Left ventricle myocardium superior (tissue), 1 donor: ENCODE measurements at places on chromosomes 2 and 18. TPM values are rescaled to one million over a fixed set of nuclear protein-coding genes. Genes with fewer than 3 reads are reported as not detected.

GRCh38 chr18:78719821-78720220, 259.8 kb upstream of the SALL3 start:
- no peak for DNase-seq

DNA sequence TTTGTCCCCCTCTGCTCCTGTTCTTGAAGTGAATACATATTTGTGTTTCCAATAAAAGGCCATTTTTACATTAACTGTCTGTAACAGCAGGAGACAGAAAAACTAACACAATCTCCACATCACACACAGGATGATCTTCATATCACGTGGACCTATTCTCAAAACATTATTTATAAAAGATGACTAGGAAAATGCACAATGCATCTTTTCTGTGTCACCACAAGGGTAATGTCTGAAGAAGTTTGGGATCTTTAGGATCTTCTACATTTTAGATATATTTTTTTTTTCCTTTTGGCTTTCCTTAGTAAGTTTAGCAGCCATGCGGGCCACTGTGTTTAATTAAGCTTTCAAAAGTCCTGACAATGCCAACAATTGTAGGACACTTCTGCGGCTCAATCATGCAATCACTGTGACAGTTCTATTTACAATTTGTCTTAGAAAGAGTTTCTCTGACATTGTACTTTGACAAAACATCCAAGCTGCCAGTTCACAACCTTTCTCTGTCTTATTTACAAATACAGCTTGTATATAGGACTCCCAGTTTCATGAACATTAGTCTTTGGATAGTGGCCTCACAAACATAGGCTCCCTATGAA, 12.3 kb downstream of the BCL11A start:
- no peak for DNase-seq

GRCh38 chr18:63207835-63208234, 111.7 kb downstream of the BCL2 start:
- no peak for DNase-seq

DNA sequence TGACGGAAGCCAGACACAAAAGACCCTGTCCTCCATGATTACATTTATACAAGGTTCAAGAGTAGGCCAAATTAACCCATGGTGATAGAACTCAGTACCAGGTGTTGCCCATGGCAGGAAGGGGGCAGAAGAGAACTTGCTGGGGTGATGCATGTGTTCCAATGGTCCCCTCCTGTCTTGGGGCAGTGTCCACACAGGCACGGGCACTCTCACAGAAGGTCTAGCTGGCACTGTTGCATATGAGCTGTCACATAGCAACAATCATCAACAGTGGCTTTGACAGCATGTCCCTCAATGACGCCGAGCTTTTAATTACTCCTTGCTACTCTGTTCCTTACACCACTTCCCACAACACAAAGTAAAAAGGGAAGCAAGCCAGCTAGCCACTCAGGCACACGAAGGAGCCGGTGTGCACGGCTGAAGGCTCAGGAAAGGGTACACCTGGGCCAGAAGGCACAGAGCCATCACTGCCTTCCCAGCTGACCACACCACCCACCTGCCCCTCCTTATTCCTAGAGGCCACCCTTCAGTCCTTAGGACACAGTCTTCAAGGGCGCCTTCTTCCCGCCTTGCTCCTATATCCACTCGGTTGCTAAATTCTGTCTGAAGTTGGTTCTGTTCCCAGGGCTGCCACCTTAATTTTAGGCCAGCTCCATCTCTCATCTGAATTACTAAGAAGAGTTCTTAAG, 28.9 kb downstream of the RPL31 start:
- no peak for DNase-seq

VPS54 gene
- total RNA-seq = 10.7 TPM

GPBAR1 gene
- total RNA-seq = 0.67 TPM

DNA sequence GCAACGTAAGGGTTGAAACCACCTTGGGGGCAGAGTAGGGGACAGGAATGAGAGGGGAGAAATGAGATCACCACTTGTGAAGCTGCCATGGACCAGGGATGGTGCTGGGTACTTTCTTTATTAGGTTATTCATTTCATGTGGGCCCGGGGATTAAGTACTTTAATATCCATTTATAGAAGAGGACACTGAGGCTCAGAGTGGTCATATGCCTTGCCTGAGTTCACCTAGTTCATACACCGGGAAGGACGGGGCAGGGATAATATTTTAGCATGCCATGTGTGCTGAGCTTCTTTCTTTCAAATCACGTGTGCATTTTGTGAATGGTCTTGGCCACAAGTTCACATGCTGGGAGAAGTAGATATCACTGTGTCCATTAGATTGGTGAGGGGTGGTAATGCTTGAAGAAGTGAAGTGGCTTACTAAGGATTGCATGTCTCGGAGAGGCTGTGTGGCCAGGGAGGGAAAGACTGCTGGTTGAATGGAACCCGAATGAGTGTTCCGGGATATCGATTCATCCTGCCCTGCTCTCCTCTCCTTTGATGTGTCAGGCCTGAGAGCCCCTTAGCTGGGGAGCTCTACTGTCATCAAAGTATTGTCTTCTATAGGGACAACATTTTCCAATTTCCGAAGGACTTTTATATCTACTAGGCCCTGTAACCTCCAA, 187.1 kb downstream of the MYCN start:
- no peak for DNase-seq

GRCh38 chr2:71551631-71551915, 98.2 kb downstream of the DYSF start:
- DNase-seq = no peak

GRCh38 chr2:59885541-59885940, 667.9 kb downstream of the BCL11A start:
- DNase-seq = peak; percentile 32

NOSTRIN gene
- 11.5 TPM for total RNA-seq

KCNG2 gene
- not detected for total RNA-seq

OSGEPL1 gene
- 12.6 TPM for total RNA-seq

DNA sequence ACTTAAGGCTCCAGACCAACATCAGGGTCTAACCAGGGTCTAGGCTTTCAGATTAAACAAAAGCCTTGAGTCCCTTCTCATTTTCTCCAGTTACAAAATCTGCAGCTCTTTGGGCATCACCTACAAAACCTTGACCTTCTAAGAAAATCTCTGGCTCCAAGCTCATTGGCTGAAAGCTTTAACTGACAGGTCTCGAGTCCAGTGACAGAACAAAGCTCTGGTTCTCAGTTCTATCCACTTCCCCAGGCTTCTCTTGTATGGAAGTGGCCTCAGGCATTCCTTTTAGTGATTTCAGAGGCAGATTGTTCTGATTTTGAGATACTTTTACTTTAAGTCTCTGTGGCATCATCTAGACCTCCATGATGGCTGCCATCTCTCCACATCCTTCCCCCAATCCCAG, 11.3 kb downstream of the SIX2 start:
- no peak for DNase-seq

DNA sequence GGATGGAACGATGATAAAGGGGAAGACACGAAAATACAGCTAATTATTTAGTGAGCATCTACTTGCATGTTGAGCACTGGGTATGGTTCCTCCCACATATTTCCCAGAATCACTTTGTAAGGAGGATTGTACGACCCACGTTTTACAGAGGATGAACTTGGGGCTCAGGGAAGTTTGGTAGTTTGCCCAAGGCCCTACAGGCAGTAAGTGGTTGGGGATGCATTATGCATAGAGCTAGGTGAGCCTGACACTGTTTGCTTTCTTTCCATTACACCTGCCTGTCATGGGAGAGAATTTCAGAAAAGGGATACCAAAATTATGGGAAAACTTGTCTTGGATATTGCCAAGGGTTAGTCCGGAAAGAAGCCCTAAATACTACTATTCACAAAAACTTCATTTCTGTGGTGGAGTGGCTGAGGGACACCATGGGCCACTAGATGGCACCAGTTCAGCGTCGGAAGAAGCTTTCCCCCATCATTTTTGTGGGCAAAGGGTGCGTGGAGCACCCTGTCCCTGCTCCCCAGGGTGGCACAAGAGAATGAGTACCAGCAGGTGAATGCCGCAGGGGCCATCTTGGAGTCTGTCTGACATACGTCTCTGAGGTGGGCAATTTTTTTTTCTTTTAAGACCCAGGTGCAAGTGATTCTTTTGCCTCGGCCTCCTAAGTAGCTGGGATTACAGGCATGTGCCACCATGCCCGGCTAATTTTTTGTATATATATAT, 23.5 kb upstream of the C18orf32 start:
- peak; percentile 40 for DNase-seq

- DNase-seq = no peak
Measured at GRCh38 chr18:71001597-71001996, 712.8 kb downstream of the SOCS6 start.

DNA sequence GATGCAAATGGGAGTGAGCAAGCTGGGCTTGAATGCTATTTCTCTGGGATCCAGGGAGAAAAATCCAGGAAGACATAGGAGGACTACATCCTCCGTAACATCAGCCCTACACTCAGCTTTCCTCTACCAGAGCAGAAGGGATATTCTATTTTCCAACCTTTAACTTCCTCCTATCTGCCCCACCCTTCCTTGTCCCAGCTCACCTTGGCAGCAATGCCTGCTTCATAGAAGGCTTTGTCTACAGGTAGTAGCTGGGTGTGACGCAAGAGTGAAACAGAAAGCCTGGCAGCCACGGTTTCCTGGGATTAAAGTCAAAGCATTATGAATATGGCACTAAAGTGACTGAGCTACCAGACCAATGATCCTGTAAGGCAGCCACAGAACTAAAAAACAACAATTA, 3.9 kb downstream of the KRTCAP3 start:
- no peak for DNase-seq

SOWAHC gene
- total RNA-seq = 2.5 TPM

CPO gene
- 0.27 TPM for total RNA-seq

GRCh38 chr2:74849228-74849892, 15.4 kb downstream of the HK2 start:
- DNase-seq = peak; percentile 60

GRCh38 chr2:20447437-20448245, 767 bp downstream of the RHOB start:
- DNase-seq = peak; percentile 70

DNA sequence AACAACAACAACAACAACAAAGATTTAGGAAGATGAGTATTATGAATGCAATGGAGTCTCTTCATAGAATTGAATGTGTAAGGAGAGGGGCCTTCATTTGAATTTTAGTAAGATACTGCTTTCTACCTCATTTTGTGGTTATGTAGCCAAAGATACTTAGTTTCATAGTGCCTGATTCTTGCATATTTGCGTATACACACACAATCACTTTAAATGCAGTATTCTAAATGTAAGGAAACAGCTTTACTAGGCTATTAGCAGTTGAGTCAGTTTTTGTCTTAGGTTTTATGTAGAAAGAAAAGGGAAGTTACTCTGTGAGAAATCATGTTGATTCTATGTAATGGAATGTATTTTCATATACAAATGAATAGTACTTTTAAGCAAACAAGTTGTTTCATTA, 80.5 kb downstream of the HAUS1 start:
- DNase-seq = no peak

GRCh38 chr2:28643327-28643726, 108.3 kb upstream of the PPP1CB start:
- no peak for DNase-seq

GRCh38 chr18:5197461-5197860, 404 bp upstream of the AKAIN1 start:
- DNase-seq = no peak

IL1R2 gene
- 1.4 TPM for total RNA-seq

GRCh38 chr2:229679393-229680125, 34.8 kb downstream of the DNER start:
- DNase-seq = no peak

SAG gene
- not detected for total RNA-seq

GRCh38 chr2:110115291-110116032, at the start of gene MALL:
Gene MALL, minus strand, starts transcription at chr2:110115822. Its CDS starts 30 bp downstream, at chr2:110115792.
- peak; percentile 53 for DNase-seq

NDC80 gene
- total RNA-seq = 0.50 TPM

DNA sequence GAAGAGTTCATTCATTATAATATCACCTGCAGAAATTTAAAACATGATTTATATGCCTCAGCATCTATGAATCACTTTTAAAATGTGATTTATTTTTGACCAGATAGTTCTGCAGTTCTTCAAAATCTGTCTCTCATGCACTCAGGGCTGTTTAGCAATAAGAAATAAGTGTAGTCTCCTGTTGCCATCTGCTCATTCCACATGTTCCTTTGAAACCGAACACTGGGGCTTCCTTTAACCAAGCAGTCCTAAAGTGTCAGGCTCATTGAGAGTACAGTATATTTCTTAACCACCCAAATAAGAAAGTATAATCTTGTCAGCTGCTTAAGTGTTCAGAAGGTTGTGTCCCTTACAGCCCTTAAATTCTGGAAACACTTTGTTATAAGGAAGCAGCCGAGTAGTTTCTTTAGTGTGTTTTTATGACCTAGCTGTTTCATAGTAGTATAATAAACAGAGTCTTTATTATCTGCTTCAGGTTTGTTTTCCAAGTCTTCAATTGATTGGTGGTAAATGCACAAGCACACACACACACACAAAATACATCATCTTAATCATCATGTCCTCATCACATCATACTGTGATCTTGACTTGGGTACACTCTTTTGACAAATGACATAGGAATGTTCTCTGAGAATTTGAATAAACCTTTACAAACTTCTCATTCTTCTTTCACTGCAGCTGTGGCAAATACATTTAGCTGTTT, 10.4 kb downstream of the WDR7 start:
- DNase-seq = no peak

GRCh38 chr2:236715077-236715476, 145.5 kb downstream of the ACKR3 start:
- no peak for DNase-seq

ALLC gene
- not detected for total RNA-seq

PPP1R1C gene
- total RNA-seq = 25.2 TPM

ALPI gene
- not detected for total RNA-seq

POTEI gene
- total RNA-seq = not detected

BMP10 gene
- 0.25 TPM for total RNA-seq

- DNase-seq = peak; percentile 66
Measured at GRCh38 chr2:8229546-8229986, 452.3 kb upstream of the ID2 start.

- DNase-seq = no peak
Measured at GRCh38 chr2:1898461-1899395, 154.4 kb upstream of the PXDN start.

GRCh38 chr2:110678457-110679336, 834 bp upstream of the BUB1 start:
- peak; percentile 41 for DNase-seq

DNA sequence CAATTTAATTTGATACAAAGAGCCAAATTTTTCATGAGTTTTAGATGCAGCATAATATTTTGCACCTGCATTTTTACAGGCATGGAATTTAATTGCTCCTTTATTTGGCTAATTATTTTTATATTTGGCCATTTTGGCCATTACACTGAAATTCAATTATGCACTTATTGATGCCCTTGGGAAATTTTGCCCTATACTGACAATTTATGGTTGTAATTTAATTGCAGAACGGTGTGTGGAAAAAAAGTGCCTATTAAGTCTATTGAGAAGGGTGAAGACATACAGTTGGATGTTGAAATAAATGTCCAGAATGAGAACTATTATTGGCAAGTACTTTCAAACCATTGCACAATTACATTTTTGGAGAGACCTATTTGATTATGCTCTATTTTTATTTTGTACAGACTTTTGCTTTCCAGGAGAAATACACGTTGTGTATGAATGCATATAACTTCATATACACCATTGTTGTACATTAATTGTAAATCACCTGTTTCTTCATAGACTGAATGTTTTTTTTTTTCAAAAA, 1319.3 kb upstream of the CDH2 start:
- no peak for DNase-seq
